ENCODE measurements at places on chromosomes 4 and X.

DNA sequence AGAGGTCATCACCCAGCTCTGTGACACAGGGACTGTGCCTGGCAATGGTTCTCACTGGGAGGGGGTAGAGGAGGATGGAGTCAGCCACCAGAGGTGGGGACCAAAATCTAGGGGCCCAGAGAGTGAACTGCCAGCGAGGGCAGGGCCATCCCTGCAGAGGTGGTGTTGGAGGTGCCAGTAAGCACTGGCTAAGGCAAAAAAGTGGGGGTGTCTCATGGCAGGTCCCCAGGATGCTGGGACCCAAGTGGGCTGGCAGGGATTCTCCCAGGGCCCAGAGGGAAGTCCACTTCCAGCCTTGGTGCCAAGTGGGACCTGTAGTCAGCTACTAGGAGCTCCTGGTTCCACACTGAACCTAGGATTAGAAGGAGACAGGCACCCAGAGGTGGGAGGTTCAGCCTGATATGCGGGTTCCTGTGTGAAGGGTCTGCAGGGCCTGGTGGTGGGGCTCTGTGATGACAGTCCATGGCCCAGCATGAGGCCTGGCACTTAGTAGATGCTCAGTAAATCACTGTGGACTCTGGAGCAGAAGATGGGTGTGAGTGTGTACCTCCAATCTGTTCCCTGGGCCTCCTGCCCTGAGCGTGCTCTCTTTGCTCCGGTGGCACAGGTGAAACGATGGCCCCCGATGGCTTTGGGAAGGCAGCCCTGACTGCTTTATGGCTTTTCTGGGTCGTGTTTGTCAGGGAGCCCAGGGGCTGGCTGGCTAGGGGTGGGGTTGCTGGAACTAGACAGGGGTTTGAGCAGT lies 81.5 kb downstream of the PSAPL1 start:
- DNase-seq: no peak

DNA sequence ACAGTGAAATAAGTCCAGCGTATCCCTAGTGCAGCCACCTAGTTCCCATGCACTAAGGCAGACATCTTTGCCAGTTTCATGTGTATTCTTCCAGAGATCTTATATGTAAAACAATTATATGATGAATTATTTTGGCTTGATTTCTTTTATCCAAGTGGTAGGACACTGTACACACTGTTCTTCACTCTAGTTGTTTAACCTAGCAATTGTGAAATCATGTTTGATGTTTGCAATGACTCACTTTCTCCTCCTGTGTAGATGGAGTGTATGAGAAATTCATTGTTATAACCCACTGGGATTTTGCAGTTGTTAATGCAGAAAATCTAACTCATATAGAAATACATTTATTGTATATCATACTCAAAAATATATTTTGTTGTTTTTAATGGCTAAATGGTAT lies 17.5 kb upstream of the TBC1D1 start:
- no peak for DNase-seq

GRCh38 chr4:184402740-184403383 lies 71.5 kb downstream of the IRF2 start:
- DNase-seq: no peak

DNA sequence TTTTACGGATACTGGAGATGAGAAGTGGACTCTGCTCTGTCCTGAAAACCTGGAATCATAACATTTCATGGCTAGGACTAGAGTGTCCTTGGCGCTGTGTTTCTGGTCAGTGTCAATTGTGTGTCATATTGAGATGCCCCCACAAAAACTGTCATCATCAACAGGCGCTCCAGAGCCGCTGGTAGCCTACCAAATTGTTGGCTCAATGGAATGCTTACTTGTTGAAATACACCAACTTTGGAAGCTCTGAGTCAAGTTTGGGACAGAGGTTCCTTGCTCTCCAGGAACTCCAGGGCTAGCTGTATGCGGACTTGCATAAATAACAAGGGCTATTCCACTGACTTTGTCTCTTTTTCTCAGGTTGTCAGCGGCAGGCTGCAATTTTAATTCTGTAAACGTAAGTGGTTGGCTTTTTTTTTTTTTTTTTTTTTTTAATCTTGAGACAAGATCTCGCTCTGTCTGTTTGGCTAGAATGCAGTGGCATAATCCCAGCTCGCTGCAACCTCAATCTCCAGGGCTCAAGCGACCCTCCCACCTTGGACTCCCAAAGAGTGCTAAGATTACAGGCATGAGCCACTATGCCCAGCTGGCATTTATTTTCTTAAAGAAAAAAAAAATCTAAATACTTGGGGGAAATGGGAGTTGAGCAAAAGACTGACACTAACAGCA lies 871 bp upstream of the HPGD start:
- DNase-seq: peak; percentile 10

DNA sequence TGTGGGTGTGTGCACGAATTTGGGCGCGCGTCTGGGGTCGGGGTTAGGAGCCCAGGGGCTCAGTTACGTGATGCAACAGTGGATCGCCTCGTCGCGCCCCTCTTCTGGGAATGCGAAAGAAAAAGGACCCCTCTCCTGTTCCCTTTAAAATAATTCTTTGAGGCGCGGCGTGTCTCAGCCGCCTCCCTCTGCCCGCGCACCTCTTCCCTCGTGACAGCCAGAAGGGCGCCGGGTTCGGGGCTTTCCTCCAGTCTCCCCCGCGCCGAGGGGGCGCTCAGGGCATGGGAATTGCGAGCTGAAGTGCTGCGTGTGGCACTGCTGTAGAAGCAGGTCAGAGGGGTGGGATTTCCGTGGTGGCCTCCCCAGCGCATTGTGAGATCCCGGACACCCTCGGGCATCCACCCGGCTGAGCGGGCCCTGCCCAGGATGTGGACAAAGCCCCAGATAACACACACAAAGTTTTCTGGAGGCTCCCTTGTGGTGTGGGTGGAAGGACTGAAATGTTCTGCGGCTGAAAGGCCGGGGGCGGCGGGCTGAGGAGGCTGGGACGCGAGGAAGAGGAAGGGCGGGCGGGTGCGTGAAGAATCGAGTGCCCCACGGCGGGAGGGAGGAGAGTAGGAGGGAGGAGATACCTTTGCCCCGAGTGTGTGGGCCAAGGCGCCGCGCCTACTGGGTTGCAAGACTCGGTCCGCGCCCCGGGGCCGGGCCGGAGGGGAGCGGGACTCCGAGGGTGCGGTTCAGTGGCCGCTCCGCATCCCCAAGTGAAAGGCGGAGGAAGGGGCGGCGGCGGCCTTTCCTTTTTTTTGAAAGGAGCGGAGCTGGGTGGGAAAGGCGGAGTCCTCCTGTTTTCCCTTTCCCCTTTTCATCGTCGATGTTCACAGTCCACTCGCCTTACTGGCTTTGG lies 752 bp downstream of the SEPTIN11 start:
- peak; percentile 15 for DNase-seq

DNA sequence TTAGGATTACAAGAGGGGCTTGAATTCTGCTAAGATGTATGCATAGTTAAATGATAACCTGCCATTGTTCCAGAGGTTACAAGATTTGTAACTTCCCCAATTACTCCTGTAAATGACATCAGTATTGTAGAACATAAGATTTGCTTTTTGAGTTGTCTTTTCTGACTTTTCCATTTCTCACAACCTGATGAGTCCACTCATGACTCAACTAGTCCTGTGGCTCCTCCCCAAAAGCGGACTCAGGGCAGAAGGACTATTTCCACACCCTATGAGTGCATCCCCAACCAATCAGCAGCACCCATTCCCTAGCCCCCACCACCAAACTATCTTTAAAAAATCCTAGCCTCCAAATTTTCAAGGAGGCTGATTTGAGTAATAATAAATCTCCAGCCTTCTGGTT lies 54.7 kb downstream of the HOPX start:
- DNase-seq: no peak

- DNase-seq: no peak
Measured at GRCh38 chr4:1058997-1059665, 47.7 kb downstream of the FGFRL1 start.

Data from HTR-8/SVneo (cell line).